ENCODE measurements at places on chromosomes 12 and 14. TPM values are rescaled to one million over a fixed set of nuclear protein-coding genes. Genes with fewer than 3 reads are reported as not detected.

GRCh38 chr12:60689137-60689536 is 1093.3 kb downstream of the SLC16A7 start:
- peak; percentile 4 for DNase-seq
- no peaks in the 10 kb centered on the region for H3K27me3 ChIP-seq
- no peak overlapping the region for H3K27ac ChIP-seq
- H3K36me3 ChIP-seq, result no peaks in the 10 kb centered on the region
- no peak overlapping the region for H3K4me3 ChIP-seq
- H3K4me1 ChIP-seq, result no peaks in the 10 kb centered on the region

DNA sequence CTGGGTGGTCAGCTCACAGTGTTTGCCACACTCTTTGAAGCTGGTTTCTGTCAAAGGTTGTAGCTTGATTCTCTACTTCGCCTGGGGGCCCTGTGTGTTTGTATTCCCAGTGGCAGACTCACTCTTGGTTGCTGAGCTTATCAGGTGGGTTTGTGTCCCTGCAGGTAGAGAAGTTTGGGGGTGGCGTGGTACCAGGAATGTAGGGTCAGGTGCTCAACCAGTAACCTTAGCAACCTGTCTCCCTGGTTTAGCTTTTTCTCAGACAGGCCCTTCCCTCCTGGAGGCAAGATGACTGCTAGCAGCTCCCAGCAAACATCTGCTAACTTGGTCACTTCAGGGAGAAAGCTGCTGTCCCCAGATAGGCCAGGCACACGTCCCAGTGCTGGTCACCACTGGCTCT is 352.2 kb downstream of the AACS start:
- H3K4me3 ChIP-seq, result no peak overlapping the region
- H3K27me3 ChIP-seq, result peaks cover 40% of the 10 kb centered on the region
- H3K27ac ChIP-seq, result no peak overlapping the region
- H3K36me3 ChIP-seq, result no peaks in the 10 kb centered on the region

DNA sequence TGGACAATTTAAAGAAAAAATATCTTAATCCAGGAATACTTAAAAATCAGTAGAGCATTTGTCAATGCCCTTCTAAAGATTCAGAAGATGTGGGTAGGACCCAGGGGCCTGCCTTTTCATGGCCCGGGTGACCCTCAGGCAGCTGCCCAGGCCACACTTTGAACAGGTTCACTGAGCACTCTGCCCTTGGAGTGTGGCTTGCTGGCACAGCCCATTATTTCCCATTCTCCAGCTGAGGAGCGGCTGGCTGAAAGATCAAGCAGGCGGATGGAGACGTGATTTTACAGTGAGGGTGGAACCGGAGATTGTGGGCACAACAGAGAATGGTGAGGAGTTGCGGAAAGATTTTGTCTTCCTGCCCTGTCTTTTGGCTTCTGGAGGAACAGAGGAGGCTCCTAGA is 7.1 kb upstream of the PRPH start:
- no peaks in the 10 kb centered on the region for H3K36me3 ChIP-seq
- peaks cover 5% of the 10 kb centered on the region for H3K4me1 ChIP-seq
- no peak overlapping the region for H3K4me3 ChIP-seq
- H3K27ac ChIP-seq, result no peak overlapping the region

DNA sequence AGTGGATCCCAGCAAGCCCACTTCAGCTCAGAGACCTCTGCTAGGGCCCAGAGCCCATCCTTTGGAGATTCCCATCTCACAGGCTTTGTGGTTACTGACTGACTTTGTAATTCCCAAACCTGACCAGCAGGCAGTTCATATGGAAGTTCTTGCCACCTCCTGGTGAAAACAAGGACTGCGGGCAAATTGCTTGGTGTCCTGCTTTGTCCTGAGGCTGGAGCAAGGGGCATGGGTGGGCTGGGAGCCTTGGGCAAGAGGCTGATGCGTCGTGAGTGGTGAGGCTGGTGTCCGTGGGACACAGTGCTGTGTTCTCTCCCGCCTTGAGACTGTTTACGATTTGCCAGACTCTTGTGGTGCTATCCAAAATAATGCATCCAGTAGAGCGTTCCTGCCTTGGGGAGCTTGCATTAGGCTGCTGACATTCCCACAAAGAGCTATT is 91.0 kb downstream of the LRRC74A start:
- peaks cover 79% of the 10 kb centered on the region for H3K4me1 ChIP-seq
- H3K4me3 ChIP-seq, result no peak overlapping the region
- peak overlapping the region; percentile 99 for H3K27ac ChIP-seq
- peak; percentile 81 for DNase-seq

The ACYP1 gene
- 30.7 TPM for total RNA-seq

Data from HCT116 (cell line).